Left cardiac atrium (tissue), 4 donors: ENCODE measurements at places on chromosomes 5 and 9.

- DNase-seq = peak; percentile 64
Measured at GRCh38 chr5:113330533-113331208, 104.1 kb downstream of the TSSK1B start.

- no peak for DNase-seq
Measured at GRCh38 chr5:4901924-4902323, 238.2 kb upstream of the ADAMTS16 start.

GRCh38 chr5:63125862-63126261, 547.2 kb downstream of the LRRC70 start:
- DNase-seq = no peak

- no peak for DNase-seq
Measured at GRCh38 chr5:111636736-111637135, 120.3 kb downstream of the NREP start.

DNA sequence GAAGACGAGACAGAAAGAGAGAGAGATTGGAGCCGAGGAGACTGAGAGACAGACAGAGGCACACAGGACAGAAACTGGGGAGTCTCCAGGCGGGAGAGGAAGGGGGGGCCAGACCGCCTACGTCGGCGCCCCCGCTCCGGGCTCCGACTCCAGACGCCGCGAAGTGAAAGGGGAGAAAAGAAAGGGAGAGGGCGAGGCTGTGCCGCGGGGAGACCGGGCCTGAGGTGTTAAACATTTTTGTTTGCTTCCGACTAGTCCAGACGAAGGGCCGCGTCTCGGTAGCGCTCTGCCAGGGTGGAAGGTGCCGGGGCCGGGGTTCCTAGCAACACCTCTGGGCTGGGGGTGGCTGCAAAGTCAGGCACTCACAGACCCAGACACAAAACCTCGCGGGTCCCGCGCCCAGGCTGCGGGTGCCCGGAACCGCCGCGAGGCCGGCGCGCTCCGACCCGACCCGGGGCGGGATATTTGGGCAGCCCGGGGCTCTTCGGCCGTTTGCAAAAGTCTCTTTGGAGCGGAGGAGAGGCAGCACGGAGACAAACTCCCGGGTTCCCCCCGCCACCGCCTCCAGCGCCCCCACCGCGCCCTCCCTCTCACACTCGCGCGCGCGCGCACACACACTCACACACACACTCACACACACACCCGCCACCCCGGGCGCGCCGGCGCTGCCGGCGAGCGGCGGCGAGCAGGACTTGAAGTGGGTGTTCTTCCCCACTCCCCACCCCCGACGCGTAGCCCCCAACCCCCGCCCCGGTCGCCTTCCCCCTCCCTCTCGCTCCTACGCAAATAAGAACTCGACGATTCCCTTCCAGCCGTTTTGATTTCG, 626 bp upstream of the FST start:
- peak; percentile 51 for DNase-seq

DNA sequence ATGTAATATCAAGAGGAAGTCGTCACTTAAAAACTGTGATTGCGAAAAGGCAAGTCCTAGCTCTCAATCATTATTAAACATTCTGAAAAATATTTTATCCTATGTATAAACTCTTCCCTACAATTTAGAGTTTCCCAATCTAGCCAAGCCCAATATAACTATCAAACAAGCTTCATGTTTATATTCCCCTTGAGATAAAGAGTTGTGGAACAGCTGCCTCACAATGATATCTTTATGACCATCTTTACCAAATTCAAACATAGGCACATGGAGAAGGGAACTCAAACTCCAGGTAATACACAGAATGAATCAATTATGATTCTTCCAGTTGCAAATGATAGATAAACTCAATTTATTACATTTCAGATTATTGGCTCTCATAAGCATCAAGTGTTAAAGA, 1468.7 kb downstream of the EFNA5 start:
- no peak for DNase-seq

GRCh38 chr5:851553-851952, 767 bp upstream of the ZDHHC11 start:
- no peak for DNase-seq

- DNase-seq = peak; percentile 75
Measured at GRCh38 chr5:112419164-112419985, at the start of gene EPB41L4A. TSS of gene EPB41L4A (minus strand) at chr5:112419277. CDS start at chr5:112419039, 238 bp downstream.

DNA sequence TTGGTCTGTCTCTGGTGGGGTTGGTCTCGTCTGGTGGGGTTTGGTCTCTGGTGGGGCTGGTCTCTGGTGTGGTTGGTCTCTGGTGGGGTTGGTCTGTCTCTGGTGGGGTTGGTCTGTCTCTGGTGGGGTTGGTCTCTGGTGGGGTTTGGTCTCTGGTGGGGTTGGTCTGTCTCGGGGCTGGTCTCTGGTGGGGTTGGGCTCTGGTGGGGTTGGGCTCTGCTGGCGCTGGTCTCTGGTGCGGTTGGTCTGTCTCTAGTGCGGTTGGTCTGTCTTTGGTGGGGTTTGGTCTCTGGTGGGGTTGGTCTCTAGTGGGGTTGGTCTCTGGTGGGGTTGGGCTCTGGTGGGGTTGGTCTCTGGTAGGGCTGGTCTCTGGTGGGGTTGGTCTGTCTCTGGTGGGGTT, 16.3 kb upstream of the CD74 start:
- DNase-seq = no peak
